ENCODE measurements at places on chromosomes 1 and 21.

- no peak for DNase-seq
Observed at GRCh38 chr1:162571696-162572095, 10.2 kb downstream of the UAP1 start.

- DNase-seq = no peak
Observed at GRCh38 chr1:203178083-203178482, 2.5 kb upstream of the MYBPH start.

- DNase-seq = no peak
Observed at GRCh38 chr21:44989537-44989886, 49.7 kb downstream of the SLX9 start.

GRCh38 chr1:14884614-14885175, 268.9 kb upstream of the TMEM51 start:
- no peak for DNase-seq

DNA sequence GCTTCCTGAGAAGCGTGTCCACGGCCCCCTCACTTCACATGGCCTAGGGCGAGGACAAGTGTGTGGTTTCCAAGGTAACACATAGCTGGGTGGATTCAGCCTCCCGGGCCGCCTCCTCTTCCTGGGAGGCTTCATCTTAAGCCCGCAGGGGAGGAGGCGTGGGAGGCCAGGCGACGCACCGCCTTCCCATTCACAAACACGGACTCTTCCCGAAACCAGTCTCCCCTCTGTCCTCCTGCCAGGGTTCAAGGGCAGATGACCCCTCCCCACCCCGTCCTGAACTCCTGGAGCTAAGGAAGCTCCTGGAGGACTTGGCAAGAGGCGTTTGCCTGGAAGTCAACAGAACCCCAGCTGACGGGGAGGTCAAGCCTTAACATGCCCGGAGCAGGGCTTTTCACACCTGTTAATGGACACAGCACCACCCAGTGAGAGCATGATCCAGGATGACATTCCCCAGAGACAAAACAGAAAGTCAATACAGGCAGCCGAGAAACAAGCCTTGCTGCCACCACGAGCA, 56.7 kb downstream of the KCNN3 start:
- no peak for DNase-seq

- DNase-seq = no peak
Observed at GRCh38 chr21:18382141-18382540, 21.4 kb downstream of the TMPRSS15 start.

DNA sequence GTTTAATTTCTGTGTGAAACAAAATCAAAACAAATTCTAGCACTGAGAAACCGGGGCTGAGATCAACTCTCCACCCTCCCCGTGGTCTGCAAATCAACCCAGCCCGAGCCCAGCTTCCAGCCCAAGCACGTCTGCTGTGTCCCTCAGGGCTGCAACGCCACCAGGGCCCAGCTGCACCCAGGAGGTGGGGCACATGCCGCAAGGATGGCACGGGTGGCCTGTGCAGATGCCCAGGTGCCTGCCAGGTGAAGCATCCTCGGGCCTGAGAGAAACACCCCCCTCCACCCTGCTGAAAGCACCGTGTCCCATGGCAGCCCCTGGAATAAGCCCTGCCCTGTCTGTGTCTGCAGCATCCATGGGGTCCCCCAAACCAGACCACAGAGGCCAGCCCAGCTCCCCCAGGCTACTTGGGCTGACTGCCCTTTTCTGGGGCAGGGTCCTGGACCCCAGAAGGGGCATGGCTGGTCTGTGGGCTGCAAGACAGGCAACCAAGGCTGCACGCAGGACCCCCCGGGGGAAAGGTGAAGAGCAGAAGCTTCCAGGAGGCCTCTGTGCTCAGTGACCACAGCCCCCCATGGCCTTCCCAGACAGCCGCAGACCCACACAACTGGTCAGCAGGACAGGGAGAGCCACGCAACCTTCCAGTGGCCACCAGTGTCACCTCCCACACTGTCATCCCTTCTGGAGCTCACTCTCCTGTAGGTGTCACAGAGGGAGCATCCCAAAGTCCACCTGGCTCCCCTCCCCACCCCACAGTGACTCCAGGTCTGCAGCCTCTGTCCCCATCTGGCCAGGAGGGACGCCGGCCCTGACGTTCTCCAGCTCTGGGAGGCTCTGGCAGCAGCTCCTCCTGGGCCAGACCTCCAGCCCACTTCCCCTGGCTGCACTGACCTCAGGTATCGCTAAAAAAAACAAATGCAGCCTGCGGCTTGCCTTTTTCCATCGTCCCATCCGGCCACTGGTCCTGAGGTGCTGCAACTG, 7.7 kb downstream of the WNT9A start:
- DNase-seq = no peak

GRCh38 chr1:94303005-94303404, 65.6 kb upstream of the ARHGAP29 start:
- DNase-seq = no peak

DNA sequence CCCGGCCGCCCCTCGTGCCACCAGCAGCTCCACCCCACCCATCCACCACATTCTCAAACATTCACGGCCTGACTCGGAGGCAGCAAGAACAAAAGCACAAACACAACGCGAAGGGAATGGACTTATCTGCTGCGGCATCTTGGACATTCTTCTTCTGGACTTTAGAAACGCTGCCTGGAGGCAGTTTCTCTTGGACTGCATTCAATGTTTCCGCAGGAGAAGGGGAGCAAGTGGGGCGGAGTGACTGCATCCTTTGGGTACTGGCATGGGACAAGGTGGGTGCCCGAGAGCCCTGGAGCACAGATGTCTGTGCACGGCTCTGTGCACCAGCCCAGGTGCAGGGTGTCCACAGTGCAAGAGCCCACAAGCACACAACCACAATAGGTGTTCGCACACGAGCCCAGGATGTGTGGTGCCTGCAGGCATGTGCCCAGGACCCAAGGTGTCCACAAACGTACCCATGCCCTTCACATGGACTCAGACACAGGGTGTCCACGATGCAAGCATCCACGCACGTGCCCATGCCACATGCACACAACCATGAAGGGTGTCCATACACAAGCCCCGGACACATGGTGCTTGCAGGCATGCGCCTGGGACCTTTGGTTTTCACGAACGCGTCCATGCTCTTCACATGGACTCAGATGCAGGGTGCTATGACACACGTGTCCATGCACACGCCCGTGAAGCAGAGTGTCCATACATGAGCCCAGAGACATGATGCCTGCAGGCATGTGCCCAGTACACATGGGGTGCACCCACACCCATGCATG, 53.6 kb downstream of the WNT9A start:
- no peak for DNase-seq

GRCh38 chr1:17310068-17310640, 2.2 kb downstream of the PADI4 start:
- no peak for DNase-seq

DNA sequence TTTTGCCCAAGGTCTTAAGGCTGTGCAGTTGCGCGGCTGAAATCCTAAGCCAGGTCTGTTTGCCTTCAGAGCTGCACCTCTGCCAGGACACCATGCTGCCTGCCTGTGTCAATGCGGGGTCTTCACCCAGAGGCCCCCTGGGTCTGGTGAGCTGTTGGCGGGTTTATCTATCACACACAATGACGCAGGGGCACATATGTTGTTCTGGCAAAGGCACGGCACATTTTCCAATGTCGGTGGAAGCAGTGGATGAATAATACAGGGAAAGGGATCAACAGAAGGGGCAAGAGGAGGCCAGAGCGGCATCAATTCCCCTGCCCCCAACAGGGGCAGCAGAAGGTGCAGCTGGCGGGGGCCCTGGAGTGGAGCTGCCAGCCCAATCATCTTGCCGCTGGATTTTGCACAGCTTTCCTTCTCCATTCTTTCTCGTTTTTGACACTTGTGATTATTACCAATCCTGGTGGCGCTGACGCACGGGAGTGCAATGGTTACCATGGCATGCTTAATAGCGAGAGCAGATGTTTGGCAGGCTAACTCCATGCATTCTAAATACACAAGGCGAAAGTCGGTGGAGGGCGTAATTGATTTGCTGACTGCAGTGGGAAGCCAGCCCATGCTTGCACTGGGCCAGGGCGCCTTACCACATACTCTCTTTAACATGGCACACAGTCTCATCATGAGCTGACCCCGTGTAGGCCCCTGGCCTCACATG, 45.8 kb upstream of the CYP2J2 start:
- no peak for DNase-seq

DNA sequence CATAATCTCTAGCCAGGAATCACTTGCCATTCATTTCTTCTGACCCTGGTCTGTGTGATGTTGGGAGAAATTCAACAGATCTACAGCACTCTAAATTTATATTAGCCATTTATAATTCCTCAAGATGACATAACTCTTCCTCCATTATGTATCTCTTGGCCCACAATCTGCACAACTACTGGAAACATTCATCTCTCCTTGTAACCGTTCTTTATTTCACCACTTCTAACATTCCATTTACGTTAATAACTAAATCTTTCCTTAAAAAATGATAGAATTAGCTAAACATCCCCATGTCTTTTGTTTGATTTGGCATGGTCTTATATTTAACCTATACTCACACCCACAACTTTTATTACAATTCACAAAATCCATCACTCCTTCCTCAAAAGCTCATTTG, 166.0 kb downstream of the COL11A1 start:
- no peak for DNase-seq

DNA sequence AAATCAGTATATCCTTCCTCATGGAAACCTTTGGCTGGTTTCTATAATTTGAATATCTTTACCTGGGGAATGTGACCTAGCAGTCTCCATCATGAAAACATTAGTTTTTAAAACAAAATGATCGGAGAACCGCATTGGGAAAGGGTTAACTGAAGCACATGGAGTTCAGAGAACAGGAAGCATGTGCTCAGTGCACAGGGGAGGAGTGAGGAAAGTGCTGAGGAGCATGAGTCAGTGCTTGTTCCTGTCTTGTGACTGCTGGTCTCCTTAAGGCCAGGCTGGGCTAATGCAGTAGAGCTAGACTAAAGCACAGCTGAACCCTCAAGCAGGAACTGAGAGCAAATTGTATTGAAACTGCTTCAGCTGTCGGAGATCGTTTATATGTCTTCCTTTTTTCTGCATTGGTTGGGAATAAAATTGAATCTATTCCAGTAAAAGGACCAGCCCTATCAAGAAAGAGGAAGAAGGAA, 5.8 kb downstream of the IFI16 start:
- peak; percentile 46 for DNase-seq

DNA sequence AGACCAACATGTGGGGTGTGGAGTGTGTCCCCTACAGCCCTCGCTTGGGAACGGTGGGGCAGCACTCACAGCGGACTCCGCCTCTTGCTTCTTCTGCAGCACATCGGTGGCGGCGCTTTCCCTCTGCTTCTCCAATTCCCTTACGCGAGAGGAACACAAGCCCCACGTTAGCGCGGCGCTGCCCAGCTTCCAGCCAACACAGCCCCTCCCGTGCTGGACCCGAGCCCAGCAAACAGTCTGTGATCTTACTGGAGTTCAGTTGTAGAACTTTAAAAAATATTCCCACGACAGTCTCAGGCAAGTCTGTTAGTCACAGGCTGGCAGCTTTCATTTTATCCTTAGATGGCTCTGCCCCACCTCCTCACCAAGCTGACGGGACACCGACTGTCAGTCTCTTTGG, 13.6 kb downstream of the THAP3 start:
- no peak for DNase-seq
